ENCODE measurements at places on chromosomes 4 and X.

DNA sequence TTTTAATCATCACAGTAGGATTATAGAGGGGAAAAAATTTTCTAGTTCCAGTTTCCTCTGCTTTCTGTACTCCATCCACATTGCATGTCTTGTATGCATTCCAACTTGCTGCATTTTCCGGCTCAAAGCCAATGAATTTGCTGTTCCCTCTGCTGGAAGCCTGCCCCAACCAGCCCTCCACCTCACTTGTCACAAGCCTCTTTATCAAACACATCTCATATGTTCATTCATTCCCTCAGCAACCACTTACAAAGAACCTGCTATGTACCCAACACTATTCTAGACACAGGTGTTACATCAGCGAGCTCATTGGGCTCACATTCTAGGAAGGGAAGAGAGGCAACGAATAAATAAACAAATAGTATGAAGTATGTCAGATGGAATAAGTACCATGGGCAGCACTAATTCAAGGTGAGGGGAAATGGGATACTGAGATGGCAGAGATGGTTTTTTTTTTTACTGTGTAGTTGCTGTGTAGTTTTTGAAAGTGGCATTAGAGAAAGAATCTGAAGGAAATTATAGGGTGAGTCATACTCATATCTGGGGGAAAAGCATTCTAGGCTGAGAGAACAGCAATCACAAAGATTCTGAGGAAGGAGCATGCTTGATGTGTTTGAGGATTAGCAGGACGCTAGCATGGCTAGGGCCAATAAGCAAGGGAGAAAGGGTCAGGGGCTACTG, 332.5 kb downstream of the PDGFC start:
- no peak for DNase-seq

DNA sequence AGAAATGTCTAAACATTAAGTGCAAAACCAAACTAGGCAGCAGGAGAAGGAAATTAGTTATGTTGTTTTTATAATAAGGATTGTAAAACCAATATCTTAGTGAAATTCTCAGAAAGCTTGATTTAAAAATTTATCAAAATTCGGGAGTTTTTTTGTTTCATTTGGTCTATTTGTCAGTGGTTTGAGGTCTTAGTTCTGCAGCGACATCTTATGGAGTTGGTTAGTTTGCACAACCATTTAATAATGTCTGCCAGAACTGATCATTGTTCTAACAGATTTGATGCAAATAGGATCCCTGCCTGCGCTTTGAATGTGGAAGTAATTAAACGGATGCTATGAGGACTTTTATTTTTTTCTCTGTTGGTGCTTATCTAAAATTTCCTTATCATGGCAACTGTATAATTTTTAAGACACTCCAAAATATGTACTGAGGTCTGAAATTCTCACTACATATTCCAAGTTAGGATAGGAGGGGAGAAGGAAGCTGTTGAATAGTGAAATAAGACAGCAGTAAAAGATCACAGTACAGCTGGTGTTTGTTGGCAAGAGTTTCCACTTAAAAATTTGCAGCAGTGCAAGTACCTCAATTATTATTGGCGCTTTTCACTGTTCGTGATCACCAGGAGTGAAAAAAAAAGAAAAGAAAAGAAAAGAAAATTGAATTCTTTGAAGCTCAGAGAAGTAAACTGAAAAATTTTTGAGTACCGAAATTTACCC, 2521.4 kb downstream of the ARAP2 start:
- no peak for DNase-seq

- peak; percentile 65 for DNase-seq
These were observed 102.0 kb downstream of the FNIP2 start for GRCh38 chr4:158870626-158871334.

DNA sequence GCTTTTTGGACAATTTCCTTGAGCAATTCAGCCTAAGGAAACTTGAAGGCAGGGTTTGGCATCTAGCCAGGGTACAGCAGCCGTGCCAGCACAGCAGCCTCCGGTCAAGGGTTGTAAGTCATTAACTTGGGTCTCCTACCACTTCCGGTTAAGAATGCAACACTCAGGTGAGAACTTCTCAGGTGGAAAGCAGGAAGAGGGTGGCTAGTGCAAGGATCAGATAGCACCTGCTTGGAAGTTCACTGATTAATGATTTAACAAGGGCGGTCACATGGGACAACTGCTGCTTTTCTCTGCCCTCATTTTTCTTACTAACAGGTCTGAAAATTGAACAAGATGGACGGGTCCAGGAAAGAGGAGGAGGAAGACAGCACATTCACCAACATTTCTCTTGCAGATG, 30.1 kb upstream of the SCOC start:
- DNase-seq = peak; percentile 59

DNA sequence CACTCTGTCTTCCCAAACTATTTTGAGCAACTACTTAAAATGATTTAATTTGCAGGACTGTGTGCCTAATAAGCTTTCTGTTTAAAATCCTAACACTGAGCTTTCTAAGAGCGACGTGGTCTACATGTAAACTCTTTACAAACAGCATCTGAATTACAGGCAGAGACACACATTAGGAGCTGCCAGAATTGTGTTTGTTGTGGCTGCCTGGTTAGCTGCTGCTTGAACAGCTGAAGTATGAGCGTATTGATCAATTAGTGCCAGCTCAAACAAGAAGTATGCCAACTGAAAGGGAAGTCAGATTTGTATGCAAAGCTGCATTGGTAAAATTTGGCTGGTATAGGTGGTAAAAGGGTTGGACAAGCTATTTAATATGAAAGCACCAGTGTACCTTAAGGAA, 384.4 kb downstream of the PCDH7 start:
- DNase-seq = no peak

- no peak for DNase-seq
These were observed 913.1 kb upstream of the GRIA3 start for GRCh38 chrX:122270809-122271494.

DNA sequence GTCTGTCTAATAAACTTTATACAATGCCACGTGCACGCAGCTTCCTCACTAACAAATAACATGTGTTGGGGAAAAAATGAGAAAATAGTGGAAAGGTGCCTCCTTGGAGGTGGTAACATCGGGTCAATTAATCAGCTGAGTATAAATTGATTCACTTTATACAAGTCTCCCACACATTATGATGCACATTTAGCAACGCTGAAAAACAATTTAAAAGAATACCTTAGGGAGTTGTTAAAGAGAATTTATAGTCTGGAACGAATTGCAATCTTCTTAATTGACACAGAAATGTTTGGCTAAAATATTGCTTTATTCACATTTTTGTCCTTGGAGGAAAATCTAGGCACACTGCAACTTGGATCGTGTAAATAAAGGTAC, 84.2 kb downstream of the HPRT1 start:
- DNase-seq = no peak

- DNase-seq = no peak
These were observed 64.6 kb downstream of the KDM6A start for GRCh38 chrX:44937606-44938005.

DNA sequence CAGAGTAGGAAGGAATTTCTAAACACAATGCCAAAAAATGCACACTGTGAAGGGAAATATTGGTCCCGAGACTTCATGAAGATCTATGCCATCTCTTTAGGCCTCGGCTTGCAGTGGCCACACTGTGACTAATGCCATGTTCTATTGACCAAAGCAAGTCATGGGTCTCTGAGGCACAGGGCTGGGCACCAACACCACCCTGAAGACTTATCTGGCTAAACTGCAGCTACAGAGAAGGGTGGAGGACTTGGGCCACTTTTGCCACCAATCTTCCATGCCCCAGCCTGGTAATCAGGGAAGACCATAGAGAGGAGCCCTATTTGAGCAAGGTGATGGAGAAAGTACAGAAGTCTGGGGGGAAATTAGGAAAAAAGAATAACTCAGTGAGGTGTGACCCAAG, 42.1 kb downstream of the HMX1 start:
- DNase-seq = no peak

DNA sequence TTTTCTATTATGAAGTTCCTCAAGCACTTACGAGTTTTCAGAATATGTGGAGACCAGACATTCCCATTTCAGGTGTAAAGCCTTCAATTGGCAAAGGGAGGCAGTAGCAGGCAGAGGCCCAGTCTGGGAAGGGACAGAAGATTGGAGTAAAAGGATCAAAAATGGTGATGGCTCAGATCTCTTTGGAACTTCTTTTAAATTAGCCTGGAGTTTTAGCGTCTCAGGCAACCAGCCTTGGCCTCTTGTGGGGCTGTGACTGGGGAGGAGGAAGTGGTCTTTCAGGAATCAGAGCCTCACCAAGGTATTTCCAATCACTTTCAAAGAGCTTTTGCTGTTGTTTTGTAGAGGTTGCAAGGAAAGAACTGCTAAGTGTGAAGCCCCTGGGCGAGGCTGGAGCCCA, 239.1 kb downstream of the FRAS1 start:
- DNase-seq = no peak

- no peak for DNase-seq
These were observed 22.0 kb downstream of the CPLX1 start for GRCh38 chr4:803884-804283.

DNA sequence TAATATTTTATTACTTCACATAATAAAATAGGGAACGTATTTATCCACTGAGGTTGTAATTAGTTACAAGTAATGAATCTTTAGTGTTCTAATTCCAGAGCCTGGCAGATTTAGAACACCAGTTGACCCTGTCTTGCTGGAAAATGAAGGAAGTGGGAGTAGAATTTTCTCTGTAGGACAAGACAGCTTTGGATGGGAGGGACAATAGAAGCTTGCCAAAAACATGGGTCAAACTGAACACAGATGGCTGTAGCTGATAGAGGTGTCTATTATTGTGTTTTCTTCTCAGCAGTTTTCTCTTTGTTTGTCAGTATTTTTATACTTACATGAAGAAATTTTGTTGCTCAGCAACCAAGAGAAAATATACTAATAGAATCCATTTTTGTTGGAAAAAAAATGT, 20.2 kb downstream of the FAT4 start:
- no peak for DNase-seq

DNA sequence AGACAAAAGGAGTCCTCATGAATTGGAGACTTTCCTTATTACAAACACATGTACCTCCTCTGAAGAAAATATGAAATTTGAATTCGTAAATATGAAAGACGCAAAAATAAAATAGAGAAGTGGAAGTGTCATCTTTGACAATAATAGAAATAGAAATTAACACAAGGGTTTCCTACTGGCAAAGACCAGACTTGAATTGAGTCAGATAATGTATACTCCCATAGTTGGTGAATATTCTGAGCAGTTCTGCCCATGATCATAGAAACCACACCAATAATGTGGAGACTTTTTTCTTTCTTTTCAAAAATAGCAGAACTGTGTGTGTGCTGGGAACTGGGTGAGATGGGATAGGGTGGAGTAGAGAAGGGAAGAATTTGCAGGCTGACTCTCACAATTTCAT, 277.7 kb upstream of the TET2 start:
- DNase-seq = no peak

GRCh38 chr4:180790471-180790870, 1452.7 kb upstream of the TENM3 start:
- no peak for DNase-seq

DNA sequence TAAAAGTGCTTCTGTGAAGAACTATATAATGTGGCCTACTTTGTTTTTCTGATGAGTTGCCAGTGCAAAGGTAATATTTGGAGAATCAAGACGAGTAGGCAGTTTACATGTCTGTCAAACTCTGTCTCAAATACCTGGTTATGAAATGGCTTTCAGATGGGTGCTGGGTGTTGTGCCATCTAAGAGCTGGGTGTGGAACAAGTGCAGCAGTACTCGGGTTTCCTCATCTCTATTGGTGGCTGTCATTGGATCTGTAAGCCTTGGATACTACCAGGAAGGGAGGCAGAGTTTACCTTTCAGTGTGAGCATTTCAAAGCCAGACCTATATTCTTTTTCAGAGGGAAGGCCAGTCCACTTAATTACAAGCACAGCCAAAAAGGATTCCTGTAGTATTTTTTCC, 37.2 kb downstream of the MTM1 start:
- no peak for DNase-seq

GRCh38 chr4:168604496-168605373, 107.9 kb downstream of the PALLD start:
- no peak for DNase-seq

- DNase-seq = no peak
These were observed 20.4 kb downstream of the MSANTD1 start for GRCh38 chr4:3269105-3269927.

DNA sequence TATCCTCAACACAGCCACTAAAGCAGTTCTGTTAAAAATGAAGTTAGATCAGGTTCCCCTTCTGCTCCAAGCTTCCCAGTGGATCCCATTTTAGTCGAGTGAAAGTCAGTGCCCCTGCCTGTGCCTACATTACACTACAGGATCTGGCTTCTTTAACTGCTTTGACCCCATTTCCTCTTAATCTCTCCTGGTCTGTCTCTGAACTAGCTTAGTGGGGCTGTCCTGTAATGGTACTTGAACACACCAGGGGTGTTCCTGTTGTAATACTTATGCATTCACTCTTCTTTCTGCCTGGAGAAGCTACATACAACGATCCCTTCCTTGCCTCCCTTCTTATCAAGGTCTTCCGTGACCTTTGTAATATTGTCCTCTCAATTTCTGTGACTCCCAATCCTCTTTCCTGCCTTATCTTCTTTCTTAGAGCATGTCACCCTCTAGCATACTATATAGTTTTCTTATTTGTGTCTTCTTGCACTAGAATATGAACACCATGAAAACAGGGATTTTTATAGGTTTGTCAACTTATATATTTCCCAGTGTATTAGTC, 16.7 kb downstream of the ARSJ start:
- no peak for DNase-seq

DNA sequence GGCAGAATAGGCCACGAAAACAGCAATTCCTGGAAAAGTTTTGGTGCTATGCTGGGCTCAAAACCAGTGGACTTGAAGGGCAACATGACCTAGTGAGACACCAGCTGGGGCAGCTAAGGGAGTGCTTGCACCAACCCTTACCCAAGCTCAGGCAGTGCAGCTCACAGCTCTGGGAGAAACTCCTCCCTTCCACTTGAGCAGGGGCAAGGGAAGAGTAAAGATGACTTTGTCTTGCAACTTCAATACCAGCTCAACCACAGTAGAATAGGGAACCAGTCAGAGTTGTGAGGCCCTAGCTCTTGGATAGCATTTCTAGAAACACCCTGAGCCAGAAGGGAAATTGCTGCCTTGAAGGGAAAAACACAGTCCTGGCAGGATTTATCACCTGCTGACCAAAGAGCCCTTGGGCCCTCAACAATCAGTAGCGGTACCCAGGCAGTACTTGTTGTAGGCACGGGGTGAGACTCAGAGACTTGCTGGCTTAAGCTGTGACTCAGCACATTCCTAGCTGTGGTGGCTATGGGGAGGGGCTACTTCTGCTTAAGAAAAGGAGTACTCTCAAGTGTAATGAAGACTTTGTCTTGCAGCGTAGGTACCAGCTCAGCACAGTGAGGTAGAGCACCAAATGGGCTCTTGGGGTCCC, 19.7 kb upstream of the ABCG2 start:
- peak; percentile 94 for DNase-seq

- no peak for DNase-seq
These were observed 21.6 kb upstream of the FGG start for GRCh38 chr4:154634058-154634457.

Measured in hematopoietic multipotent progenitor cell treated with erythropoietin and hydrocortisone succinate and interleukin-3 and kit ligand, for 4 days (in vitro differentiated cells).